ENCODE measurements at places on chromosomes 7 and 10. TPM values are rescaled to one million over a fixed set of nuclear protein-coding genes. Genes with fewer than 3 reads are reported as not detected.

- no peak for DNase-seq
These were observed 4.7 kb downstream of the TMEM236 start for GRCh38 chr10:17756557-17757217.

GRCh38 chr10:48820231-48820630, 119.4 kb downstream of the LRRC18 start:
- no peak for DNase-seq

DNA sequence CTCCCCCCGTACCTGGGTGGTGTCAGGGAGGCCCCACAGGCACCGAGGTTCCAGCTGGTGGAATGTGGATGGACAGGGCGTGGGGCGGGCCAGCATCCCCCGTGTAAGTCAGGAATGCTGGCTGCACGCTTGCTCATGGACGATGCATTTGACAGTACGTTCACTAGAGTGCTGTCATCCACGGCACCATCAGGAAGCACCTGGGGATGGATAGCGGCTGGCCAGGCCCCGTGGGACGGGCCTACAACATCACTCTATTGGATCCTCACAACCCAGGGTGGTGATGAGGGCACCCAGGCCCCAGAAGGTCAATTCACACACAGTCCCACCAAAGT, 63.6 kb downstream of the INSIG1 start:
- no peak for DNase-seq

DNA sequence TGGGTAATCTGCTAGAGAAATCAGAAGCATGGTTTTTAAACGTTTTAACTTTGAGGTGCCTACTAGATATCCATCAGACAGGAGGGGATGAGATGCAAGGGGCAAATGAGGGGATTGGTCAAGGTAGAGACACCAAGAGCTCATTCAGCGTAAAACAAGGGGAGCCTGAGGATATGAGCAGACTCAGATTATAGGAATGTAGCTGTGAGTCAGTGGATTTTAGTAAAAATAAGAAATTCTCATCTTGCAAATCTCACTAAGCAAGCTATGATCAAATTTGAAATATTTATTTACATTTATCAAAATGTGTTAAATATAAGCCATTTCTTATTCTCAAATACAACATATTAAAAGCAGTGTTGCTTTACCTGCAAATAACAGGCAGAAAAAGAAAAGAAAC, 21.4 kb upstream of the TFEC start:
- no peak for DNase-seq

DNA sequence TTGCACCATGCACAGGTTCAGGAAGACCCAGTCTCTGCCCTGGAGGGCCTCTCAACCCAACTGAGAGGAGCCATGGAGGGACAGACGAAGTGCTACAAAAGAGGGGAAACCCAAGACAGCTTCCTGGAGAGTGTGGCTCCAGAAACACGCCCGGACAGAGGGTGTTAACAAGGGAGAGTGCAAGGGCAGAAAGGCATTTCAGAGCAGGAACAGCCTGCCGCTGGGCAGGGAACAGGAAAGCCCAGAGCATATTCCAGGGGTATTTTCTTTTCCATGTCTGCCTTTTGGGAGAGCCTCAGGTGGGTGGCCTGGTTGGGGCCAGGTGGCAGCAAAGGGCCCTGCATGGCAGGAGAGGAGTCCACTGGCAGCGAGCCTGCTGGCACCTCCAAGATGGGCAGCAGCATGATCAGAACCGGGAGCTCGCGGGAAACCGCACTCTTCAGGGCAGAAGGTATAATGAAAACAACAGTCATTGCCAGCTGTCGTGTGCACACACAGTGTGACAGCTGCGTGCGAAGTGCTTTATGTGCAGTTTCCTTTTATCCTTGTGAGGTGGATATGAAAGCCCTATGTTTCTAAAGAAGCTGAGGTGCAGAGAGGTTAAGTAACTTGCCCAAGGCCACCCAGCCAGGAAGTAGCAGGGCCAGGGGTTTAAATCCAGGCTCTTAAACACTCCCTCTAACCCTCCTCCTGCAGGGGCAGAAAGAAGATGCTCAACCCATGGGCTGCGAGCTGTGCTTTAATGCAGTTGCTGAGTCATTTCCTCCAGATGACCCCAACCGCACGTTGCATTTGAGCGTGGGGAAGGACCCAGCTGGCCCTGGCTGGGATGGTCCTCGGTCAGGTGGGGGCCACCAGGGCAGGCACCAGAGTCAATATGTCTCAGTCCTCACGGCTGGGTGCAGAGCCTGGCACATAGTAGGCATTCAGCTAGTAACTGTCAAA, 128.6 kb downstream of the OAT start:
- no peak for DNase-seq

DNA sequence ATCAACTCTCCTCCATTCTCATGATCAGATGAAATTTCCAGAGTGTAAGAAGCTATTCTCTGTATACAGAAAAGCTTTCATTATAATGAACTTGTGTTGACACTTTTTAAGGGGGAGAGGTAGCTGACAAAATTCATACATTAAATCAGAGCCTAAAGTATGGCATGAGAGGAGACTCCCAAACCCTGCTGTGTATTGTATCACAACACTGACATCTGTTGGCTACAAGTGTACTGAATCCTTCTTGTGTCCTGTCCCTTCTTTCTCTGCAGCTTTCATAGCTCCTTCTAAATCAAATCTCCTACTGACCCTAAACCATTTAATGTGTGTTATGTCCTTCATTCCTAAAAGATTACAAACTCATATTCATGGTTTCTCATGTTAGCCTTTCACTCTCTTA, 70.9 kb downstream of the GCC1 start:
- no peak for DNase-seq

GRCh38 chr10:6035931-6036575, 26.1 kb downstream of the IL2RA start:
- DNase-seq = no peak

DNA sequence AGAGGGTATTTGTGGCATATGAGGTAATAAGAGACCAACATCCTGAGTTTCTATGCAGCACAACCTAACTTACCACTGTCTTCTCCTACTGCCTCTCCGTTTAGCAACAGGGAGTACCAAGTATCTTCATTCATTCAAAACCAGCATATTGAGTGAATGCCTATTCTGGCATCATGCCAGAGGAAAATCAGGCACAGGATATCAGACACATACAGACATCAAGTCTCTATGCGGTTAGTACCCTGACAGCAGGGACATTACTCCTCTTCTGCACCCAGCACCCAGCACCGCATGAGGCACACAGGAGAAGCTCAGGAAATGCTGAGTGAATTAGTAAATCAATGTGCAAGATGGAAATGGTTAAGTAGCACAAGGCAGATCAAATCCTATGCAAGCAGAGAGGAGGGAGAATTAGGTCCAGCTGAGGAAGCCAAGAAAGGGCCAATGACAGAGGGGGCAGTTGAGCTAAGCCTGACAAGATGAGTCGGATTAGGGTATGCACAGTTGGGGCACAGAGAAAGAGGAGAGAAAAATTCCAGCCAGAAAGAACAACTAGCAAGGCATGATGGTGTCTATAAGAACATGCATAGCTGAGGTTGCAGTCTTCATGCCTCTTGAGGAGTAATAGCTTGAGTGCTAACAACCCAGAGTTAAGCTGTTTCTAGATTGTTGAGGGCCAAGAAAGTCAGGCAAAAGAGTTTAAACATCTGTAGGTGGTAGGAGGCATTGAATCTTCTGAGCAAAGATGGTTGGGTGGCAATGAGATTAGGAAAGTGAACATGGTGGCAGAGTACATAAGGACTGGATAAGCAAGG, 146.0 kb downstream of the PLXNA4 start:
- no peak for DNase-seq

DNA sequence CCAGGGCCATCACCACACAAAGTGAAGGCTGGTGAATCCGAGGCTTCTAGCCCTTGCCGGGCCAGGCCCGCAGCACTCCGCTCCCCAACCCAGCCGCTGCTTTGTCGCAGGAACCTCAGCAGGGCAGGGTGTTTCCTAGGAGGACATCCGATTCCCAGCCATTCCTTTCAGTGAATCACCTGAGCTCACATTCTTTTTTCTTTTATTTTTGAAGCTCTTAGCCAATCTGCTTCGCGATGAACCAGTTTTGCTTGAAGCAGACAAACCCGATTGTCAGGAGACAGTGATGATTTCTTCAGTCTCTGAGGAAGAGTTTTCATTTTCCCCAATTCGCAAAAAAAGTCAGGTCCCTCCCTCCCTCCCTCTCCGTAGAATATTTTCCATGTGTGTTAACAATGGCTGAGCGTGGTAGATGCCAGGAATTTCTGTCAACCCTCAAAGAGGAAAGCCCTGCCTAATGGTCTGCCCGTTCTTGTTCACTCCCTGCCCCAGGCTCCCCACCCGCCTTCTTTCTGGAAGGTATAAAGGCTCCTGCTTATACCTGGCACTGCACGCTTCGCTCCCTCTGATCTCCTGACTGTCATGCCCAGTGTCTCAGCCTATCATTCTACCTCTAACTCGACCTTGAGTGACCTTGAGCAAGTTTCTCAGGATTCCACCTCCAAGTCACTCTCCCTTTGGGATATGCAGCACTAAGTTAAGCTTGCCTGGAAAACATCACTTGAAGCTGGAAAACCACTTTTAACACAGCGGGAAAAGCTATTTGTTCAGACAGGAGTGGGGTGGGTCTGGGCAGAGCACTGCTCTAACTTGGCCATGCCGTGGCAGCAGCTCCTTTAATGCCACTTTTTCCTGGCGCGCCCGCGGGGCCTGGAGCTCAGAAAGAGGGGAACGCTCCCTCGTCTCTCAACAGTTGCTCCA, 35.1 kb downstream of the EGFR start:
- DNase-seq = no peak

The CRTAC1 gene
- 11.2 TPM for total RNA-seq

The CLRN3 gene
- 0.62 TPM for total RNA-seq

The CYP2C8 gene
- 3.4 TPM for total RNA-seq
